H1 (cell line): ENCODE measurements at places on chromosomes 2 and 18.

DNA sequence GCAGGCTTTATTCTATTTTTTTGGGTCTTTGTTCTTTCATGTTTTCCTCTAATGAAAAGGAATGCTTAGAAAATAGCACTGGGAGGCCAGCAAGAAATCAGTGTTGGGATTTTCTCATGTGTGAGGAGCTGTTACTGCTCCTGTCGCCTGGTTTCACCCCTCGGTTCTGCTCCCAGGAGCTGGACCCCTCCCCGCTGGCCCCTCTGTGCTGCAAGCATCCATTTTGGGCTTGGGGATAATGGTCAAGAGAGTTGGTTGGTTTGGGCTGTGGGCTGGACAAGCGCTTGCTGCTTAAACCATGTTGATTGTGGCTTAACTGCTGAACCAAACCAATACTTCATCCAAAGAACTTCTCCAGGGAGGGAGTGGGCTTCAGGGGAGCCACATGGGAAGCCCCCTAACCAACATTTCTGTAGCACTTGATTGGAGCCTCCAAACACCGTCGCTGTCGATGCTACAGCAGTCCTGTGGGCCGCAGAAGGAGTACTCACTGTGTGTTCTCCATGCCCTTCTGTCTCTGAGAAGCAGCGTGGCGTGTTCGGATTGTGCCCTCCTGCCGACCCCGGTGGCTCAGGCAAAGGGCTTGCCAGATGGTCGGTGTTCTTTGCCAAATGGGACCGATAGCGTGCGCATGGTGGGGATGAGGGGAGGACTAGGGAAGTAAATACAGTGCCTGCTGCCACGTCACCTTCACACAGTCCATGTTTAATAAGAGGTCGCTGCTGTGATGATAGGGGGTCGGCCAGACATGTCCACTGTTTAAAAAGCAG is 40.0 kb downstream of the AGAP1 start:
- no peak overlapping the region for H3K27ac ChIP-seq
- no peak overlapping the region for H3K4me3 ChIP-seq
- H3K27me3 ChIP-seq, result no peaks in the 10 kb centered on the region
- H3K36me3 ChIP-seq, result no peaks in the 10 kb centered on the region
- peaks cover 2% of the 10 kb centered on the region; the same call in 1 of the 2 replicates for H3K4me1 ChIP-seq
- DNase-seq, result no peak

GRCh38 chr2:108806371-108807113 is 20.0 kb downstream of the CCDC138 start:
- DNase-seq, result no peak
- no peak overlapping the region for H3K27ac ChIP-seq
- peaks cover 46% of the 10 kb centered on the region for H3K36me3 ChIP-seq
- no peaks in the 10 kb centered on the region for H3K27me3 ChIP-seq
- H3K4me1 ChIP-seq, result no peaks in the 10 kb centered on the region

DNA sequence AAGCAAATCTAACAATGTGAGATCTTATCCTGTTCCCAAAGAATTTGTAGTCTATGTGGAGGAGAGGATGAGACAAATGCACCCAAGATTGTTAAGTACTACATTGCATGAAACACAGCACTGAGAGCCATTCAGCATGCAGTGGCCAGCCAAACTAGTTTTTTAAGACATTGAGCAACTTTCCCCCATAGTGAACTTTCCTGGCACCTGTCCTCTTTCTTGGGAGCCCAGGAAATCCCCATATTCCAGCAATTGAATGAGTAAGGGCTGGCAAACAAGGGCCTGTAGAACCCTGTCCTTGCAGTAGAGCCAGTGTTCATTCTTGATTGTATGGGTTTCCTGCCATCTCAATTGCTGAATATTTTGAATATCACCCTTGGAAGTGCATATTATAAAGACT is 58.8 kb upstream of the FIGN start:
- no peaks in the 10 kb centered on the region for H3K27me3 ChIP-seq
- no peak overlapping the region for H3K27ac ChIP-seq
- H3K36me3 ChIP-seq, result no peaks in the 10 kb centered on the region
- H3K4me1 ChIP-seq, result no peaks in the 10 kb centered on the region
- no peak for DNase-seq
- no peak overlapping the region for H3K4me3 ChIP-seq

DNA sequence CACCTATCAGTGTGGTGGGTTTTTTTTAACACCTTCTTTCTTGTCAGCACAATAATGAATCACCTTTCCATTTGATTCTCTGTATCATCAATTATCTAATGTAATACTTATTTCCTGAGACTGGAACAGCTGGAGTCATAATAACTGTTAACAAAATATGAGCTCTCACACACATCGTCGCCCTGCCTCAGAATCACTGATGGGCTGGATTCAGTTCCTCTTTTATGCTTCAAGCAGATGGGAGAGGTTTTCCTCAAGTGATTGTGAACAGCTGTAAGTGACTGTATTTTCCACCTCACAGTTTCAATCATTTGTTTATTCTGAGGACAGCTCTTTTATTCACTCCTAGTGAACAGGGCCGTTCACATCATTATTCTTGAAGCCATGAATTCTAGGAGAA is 330.2 kb downstream of the DSC3 start:
- no peaks in the 10 kb centered on the region for H3K27me3 ChIP-seq
- H3K4me1 ChIP-seq, result no peaks in the 10 kb centered on the region
- no peaks in the 10 kb centered on the region for H3K36me3 ChIP-seq
- H3K4me3 ChIP-seq, result no peak overlapping the region
- H3K27ac ChIP-seq, result no peak overlapping the region

DNA sequence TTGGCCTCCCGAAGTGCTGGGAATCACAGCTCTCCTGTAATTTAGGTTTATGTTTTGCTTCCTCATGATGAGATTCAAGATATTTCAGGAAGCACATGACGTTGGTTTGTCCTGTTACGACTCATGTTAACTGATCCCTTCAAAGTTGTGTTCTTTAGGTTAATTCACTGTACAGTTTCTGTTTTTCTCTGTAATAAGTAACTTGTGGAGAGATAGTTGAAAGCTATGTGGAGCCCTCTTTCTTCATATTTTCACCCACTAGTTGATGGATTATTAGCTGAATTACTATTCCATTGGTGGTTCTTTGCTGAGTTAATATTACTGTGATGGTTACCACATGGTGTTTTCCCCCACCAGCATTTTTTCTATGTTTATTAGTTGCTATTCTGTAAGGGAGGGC is 18.3 kb upstream of the CHCHD5 start:
- peaks cover 76% of the 10 kb centered on the region for H3K36me3 ChIP-seq
- no peak overlapping the region for H3K27ac ChIP-seq
- no peaks in the 10 kb centered on the region for H3K4me1 ChIP-seq

GRCh38 chr2:234345921-234346320 is 151.0 kb downstream of the ARL4C start:
- H3K4me3 ChIP-seq, result no peak overlapping the region
- H3K36me3 ChIP-seq, result no peaks in the 10 kb centered on the region
- no peaks in the 10 kb centered on the region for H3K4me1 ChIP-seq

DNA sequence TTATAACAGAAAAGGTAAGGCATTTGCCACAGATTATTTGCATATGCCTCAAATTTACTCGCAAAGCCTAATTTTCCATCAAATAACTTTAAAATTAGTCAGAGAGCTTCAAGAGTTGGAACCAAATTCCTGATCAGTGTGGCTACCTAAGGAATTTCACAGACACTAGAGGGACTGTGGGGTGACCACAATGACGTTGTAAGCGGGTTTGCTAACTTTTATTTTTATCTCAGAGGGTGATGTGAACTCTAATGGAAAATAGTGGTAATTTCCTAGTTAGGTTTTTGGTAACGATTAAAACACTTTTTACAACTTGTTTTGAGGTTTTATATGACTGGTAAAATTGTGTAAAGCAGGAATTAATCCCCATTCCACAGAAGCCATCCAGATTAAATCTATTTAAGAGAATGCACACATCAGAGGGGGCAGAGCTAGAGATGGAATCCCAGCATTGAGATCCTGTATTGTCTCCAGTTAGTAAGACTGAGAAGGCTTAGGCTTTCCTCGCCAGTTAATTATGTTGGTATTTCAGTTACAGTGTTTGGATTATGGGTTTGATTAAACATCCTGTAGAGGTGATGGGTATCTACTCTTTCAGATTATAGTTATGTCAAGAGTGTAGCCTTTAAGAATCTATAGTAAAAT is 129.0 kb downstream of the GPD2 start:
- H3K4me3 ChIP-seq, result no peak overlapping the region
- DNase-seq, result no peak
- H3K4me1 ChIP-seq, result peaks cover 5% of the 10 kb centered on the region

DNA sequence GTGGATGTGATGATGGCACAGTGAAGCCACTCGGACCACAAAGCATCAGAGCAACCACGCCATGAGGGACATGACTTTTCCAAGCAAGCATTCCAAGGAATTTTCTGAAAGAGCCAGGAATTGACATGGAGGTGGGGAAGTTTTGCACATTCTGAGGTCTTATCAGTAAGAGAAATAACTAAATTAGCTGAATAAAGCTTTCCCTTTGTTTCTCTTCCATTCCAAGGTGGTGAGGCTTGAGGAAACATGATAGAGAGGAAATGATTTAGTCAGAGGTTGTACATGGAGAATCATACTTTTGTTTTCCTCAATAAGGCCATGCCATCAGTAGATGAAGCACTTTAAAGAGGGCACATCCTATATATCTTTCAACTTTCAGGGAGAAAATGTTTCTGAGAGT is 115.7 kb upstream of the MMADHC start:
- no peaks in the 10 kb centered on the region for H3K4me1 ChIP-seq
- H3K27ac ChIP-seq, result no peak overlapping the region
- DNase-seq, result no peak
- no peaks in the 10 kb centered on the region for H3K36me3 ChIP-seq

- H3K4me3 ChIP-seq, result no peak overlapping the region
- no peak overlapping the region for H3K27ac ChIP-seq
- H3K36me3 ChIP-seq, result peaks cover 41% of the 10 kb centered on the region
- H3K27me3 ChIP-seq, result no peaks in the 10 kb centered on the region
- H3K4me1 ChIP-seq, result no peaks in the 10 kb centered on the region
Observed at GRCh38 chr2:196655761-196656160, 16.2 kb downstream of the CCDC150 start.

GRCh38 chr2:75844651-75845050 is 133.9 kb upstream of the GCFC2 start:
- no peak for DNase-seq
- H3K4me3 ChIP-seq, result no peak overlapping the region
- no peaks in the 10 kb centered on the region for H3K36me3 ChIP-seq

- H3K36me3 ChIP-seq, result no peaks in the 10 kb centered on the region
- DNase-seq, result no peak
- H3K27me3 ChIP-seq, result no peaks in the 10 kb centered on the region
- H3K4me3 ChIP-seq, result no peak overlapping the region
- no peaks in the 10 kb centered on the region for H3K4me1 ChIP-seq
- H3K27ac ChIP-seq, result no peak overlapping the region
Observed at GRCh38 chr2:138493334-138493733, 8.2 kb upstream of the SPOPL start.

DNA sequence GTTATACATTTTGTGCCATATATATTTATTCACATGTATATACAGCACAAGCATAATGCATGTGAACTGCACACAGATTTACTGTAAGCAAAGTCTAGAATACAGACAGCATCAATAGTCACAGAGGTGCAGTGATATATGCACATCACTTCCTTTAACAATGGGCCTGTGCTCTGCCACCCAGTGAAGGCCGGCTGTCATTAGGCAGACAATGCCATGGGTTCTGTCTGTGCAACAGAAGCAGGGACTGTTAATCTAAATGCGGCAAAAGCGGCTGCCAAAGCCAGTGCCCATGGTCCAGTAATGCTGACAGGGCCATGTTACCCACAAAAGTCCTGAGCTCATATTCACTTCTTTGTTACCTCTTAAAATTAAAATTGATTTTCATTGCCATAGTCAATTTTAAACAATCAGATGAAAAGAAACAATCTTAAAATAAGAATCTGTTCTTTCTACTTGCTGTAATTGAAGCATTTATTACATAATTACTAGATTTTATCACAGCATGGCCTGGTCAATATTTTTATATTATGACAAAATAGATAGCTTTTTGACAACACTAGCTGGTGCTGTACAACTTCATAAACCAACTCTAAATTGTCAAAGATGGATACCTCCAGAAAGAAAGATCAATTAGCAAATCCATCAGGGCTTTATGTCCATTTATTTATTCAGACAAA is 232.0 kb downstream of the STK39 start:
- no peak overlapping the region for H3K4me3 ChIP-seq
- no peaks in the 10 kb centered on the region for H3K36me3 ChIP-seq
- H3K4me1 ChIP-seq, result no peaks in the 10 kb centered on the region
- DNase-seq, result no peak
- H3K27ac ChIP-seq, result no peak overlapping the region

- no peak overlapping the region for H3K4me3 ChIP-seq
- H3K4me1 ChIP-seq, result no peaks in the 10 kb centered on the region
- H3K27me3 ChIP-seq, result no peaks in the 10 kb centered on the region
Observed at GRCh38 chr2:63066265-63066664, 15.6 kb downstream of the OTX1 start.
